ENCODE measurements at places on chromosomes 1 and 21. TPM values are rescaled to one million over a fixed set of nuclear protein-coding genes. Genes with fewer than 3 reads are reported as not detected.
A peak's percentile ranks its signal among the peaks of the same experiment; 100 is the strongest.

DNA sequence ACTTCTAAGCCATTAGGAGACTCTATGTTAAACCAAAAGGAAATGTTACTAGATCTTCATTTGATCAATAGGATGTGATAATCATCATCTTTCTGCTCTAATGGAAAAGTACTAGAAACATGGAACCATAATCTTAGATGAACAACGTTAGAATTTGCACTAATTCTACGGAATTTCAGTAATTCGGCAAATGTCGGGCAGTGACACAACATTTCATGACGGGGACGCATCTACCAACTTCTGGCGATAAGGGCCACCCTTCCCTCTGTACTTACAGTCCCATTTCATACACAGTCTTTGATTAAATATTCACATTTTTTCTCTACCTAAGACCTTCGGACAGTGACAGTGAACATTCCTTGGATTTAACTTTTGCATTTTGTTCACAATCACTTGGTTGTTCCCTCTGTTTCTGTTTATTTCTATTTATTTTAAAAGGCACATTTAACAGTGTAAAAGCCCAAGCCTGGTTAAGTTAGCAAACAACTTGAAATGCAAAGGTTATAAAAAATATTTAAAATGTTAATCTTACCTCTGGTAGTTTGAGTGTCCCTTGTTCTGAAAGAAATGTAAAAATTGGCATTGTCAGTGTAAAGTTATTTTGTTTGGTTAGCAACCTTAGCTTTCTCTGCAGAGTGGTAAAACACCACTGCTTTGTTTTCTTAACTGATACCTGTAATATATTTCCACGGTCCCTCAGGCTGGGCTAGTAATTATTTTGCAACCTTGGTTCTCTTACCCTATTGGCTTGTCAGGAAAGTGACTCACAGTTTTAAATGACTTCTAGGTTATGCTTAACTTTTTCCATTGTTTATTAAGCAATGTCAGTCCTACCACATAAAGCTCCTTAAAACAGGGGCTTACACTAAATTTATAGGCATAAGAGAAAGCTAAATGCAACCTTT is 276.9 kb downstream of the VAV3 start:
- DNase-seq = no peak

DNA sequence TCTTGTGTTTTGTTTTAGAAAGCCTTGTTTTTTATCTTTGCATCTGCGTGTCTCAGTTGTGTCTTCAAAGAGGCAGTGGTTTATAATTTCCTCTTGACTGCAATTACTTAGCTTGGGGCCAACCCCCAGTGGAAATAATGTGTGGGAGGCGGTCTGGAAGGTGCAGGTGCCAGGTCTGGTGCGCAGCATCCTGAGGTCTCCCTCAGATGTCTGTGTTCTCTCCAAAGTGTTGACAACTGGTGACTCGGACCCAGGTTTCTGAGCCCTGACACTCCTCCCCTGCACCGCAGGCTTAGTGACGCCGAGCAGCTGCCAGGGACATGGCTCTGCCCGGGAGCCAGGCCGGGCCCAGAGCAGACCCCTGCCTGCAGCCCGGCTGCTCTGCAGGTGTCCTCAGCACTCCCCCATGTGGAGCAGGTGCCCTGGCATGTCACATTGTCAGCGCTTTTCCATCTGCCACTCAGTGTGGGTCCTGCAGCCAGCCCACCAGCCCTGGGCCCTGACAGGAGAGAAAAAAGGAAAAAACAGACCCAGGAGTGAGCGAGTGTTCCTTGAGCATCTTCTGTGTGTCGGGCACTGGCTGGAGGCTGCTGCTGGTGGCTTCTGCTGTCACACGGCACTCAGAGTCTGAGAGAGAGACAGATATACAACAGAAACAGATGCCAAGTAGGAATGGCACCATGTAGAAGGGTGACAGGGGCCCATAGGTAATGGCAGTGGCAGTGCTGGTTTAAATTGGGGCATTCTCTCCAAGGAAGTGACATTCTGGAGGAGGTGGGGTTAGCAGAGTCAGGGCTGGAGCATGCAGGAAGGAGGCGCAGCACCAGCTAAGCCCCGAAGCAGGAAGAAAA is 24.8 kb upstream of the SELENON start:
- peak; percentile 59 for DNase-seq

GRCh38 chr1:156801409-156802121 is 15.1 kb downstream of the SH2D2A start:
- DNase-seq = no peak

- peak; percentile 84 for DNase-seq
Observed at GRCh38 chr1:153728305-153729066, 636 bp downstream of the INTS3 start.

GRCh38 chr1:239764546-239764945 is 327.1 kb upstream of the FMN2 start:
- DNase-seq = no peak

DNA sequence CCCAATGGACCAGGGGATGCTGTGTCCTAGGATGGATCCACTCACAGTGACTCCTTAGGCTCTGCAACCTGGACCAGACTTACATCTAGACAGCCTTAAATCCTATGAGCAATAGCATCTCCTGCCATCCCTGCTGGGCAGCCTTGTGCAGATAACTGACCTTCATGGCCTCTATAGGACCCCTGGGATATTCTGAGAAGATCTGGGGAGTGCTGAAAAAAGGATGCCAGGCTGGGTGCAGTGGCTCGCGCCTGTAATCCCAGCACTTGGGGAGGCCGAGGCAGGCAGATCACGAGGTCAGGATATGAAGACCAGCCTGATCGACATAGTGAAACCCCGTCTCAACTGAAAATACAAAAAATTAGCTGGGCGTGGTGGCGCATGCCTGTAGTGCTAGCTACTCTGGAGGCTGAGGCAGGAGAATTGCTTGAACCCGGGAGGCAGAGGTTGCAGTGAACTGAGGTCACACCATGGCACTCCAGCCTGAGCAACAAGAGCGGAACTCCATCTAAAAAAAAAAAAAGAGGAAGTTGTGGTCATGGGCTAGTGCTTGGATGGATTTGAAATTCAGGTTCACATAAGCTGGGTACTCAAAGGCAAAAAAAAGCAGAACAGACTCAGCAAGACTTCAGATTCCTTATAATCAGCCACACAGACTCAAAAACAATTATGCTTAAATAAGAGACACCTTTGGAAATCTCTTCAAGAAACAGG is 10.9 kb upstream of the SH2D1B start:
- DNase-seq = no peak

Gene MTR
- total RNA-seq = 15.3 TPM

Gene LCE1E
- total RNA-seq = not detected

GRCh38 chr1:156384007-156384406 is 15.0 kb downstream of the RHBG start:
- DNase-seq = no peak

DNA sequence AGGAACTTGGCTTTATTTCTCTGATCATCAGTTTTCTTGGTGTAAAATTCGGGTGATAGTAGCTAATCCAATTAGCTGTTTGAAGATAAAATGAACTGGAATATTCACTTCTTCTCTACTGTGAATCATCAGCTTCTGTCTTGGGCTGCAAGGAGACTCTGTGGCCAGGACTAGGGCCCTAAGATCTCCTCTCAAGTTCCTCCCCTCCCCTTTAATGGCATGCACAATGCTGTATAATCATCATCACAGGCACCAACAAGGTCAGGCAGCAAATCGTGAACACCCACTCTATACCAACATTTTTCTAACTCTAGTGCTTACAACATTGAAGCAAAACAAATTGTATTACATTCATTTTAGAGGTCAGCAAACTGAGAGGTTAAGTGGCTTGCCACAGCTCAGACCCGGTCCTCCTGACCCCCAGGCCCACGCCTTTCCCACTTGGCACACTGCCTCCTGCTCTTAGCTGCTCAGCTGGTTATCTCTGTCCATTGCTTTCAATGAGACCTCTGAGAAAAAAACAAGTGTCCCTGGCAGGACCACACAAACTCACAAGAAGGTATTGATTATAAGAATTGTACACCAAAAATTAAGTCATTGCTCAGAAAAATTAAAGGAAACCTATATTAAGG is 31.8 kb downstream of the LRRC52 start:
- no peak for DNase-seq

Gene SGIP1
- not detected for total RNA-seq

Gene DRAXIN
- 60.1 TPM for total RNA-seq

Gene CFHR5
- total RNA-seq = not detected

Gene GPX7
- total RNA-seq = 42.6 TPM

Gene GCSAML
- not detected for total RNA-seq

Gene DCDC2B
- total RNA-seq = not detected

Gene RAB3B
- 29.6 TPM for total RNA-seq

DNA sequence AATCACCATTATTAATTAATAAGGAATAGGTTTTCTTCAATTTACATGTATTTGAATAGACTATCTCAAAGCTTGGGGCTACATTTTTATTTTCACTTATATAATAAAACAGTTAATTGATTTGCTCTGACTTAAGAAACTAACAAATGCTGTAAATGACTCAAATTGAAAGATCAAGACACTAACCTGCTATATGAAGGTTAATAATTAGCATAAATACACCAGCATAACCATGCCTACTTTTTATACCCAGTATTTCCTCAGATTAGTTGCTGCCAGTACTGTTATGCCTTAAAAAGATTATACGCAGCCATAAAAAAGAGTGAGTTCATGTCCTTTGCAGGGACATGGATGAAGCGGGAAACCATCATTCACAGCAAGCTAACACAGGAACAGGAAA is 1545.1 kb downstream of the AMY1C start:
- no peak for DNase-seq

DNA sequence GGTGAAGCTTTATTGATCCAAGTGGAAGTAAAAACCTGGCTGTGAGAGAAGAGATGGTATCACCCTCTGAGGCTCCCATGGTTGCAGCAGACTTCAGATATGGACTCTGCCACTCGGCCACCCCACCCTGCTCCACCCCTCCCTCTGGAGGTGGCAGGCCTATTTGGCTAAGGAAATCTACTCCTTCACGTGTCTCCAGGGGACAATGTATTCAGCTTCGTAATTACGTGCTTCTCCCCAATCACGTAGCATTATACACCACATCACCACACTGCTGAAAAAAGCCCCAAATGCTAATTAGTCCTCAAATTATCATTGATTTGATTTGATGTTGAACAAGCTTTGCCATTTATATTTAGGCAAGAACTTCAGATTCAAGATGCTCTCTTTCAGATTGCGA is 220.7 kb downstream of the OMA1 start:
- peak; percentile 32 for DNase-seq

DNA sequence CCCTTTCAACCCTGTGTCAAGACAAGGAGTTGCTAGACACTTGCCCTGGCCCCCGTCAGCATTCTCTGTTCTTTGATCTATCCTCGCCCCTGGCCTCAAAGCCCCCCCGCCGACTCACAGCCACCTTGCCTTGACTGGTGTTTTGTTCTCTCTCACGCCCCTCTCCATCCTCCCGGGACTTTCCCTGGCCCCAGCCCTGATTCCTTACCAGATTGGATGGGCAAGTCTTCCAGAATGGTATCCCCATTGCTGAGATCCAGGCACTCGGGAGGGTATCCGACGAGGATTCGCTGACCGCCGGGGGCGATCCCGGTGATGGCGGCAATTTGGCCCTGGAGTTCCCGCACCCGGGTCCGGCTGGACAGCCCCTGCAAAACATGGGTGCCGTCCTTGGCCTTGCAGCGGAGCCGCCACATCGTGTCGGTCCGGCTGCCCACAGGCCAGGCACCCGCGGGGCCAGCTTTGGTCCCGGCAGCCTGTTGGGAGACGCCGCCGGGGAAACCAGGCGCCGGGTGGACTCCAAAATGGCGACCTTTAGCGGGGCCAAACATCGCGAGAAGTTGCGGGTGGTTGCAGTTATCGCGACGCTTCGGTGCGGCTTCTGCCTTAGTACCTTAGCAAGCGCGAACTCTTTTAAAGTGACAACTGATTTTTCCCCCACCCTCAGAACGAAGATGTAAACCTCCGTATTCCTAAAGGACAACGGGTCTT is 373 bp downstream of the YOD1 start:
- DNase-seq = peak; percentile 84
